Stimulated activated CD4-positive, alpha-beta T cell treated with anti-CD3 and anti-CD28 coated beads, Interleukin-1b, Interleukin-23, amount 100 ng/mL, for 4 hours (primary cell): ENCODE measurements at places on chromosomes 2 and 18.

DNA sequence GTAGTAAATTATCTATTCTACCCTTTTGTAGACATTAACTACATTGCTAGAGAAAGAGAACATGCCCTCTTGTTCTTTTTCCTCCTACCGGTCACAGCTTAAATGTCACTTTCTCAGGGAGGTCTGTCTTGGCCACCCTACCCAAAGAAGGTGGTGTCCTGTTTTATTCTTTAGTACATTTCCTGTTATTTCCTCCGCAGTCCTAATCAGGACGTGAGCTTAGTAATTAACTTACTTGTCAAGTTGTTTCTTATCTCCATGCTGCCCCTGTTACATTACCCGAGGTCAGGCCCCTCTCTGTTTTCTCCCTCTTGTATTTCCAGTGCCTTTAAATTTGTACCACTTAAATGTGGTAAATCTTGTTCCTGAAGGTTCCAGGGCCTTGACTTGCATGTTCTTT is 73.7 kb upstream of the RMDN2 start:
- no peak for DNase-seq

DNA sequence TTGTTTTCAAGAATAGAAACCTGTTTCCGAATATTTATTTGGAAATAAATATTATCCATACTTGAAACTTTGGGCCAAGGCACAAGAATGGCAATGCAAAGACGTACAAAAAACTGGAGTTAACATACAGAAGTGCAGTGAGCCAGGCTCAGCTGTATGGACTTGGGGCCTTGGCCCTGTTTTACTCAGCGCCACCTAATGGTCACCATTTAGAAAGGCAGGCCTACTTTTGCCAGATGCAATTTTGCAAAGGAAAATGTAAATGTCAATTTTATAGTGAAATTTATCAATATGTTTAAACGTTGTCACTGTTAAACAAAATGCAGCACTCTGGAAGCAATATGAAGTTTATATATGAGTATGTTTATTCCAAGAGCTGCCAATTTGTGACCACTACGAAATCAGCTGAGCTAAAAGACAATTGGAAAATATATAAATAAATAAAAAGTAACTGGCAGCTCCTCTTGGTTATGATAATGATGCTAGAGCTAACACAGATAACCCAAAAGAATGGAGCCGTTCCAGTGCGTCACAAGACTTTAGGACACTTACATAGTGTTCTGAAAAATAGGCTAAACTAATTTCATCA is 155.0 kb downstream of the ARHGAP15 start:
- DNase-seq, result peak; percentile 18

DNA sequence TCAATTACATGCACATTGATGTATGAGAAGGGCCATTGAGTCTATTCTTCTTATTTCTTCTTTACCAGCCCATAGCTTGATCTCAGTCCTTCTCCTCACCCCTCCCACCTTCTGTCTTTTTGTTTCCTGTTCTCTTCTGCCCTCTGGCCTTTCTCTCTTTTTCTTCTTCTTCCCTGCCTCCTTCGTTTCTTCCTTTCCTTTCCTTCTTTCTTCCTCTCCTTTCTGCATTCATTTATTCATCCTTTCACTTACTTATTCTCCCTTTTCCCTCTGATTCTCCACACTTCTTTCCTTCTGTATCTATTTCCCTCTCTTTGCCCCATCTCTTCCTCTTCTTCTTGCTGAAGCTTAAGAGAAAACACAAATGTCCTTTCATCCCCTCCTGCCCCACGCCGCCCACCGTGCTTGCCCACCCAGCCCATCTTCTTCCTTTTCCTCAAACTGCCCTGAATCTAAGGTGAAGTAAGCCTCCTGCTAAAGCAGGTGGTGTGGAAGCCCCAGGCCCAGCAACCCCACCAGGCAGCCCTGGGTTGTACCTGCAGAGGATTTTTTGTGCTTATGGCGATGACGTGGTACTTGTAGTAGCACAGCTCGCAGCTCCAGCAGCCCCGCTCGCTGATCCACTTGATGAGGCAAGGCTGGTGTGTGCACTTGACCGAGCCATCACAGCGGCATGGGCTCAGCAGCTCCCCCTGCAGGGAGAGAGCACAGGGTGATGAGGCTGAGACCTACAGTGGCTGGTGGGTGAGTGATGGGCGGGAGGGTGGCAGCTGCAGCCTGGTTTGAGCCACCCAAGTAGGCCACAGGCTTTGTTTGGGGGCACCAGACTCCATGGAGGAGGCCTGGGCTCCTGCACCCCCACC is 89.0 kb downstream of the MARCHF4 start:
- peak; percentile 12 for DNase-seq

GRCh38 chr2:38174646-38175423 is 98.9 kb upstream of the CYP1B1 start:
- DNase-seq, result no peak

- DNase-seq, result no peak
These were observed 89.4 kb upstream of the MAP2 start for GRCh38 chr2:209334188-209335017.

DNA sequence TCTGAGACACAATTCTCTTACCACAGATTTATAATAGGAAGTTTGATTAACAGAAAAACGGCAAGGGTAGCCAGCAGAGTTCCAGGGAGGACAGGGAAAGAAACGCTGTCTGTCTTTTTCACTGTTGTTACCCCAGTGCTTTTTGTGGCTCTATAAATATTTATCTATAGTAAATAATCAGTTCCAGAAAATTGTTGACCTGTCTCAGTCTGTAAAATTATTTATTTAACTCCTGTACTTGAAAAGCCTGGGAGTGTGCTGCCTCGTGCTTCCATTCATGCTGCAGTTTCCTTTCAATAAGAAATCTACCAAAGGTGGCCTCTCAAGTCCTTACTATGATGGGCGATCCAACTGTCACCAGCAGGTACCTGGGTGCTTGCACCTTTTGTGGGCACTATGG is 102.9 kb downstream of the ETAA1 start:
- DNase-seq, result no peak

GRCh38 chr2:11684894-11685460 is 15.0 kb upstream of the NTSR2 start:
- DNase-seq, result no peak

- no peak for DNase-seq
These were observed 138.7 kb downstream of the CERS6 start for GRCh38 chr2:168594778-168595177.

- no peak for DNase-seq
These were observed 134.9 kb upstream of the ZNF236 start for GRCh38 chr18:76687304-76687962.

DNA sequence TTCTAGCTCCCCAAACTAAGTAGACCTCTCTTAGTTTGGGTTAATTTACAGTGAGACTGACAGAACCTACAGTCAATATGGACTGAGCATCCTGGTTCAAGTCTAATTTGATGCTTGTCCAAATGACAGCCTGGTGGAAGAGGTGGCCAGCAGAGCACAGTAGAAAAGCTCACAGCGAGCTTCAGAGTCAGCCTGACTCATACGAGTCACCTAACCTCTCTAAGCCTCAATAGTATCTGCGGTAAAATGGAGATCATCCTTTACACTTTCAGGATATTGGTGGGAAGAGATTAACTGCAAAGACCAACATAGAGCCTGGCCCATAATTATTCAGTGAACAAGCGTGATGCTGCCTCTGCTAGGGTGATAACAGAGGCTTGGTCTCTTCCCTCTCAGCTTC is 54.5 kb downstream of the DOCK10 start:
- no peak for DNase-seq

- no peak for DNase-seq
These were observed 17.3 kb downstream of the PTPN18 start for GRCh38 chr2:130372833-130373807.

DNA sequence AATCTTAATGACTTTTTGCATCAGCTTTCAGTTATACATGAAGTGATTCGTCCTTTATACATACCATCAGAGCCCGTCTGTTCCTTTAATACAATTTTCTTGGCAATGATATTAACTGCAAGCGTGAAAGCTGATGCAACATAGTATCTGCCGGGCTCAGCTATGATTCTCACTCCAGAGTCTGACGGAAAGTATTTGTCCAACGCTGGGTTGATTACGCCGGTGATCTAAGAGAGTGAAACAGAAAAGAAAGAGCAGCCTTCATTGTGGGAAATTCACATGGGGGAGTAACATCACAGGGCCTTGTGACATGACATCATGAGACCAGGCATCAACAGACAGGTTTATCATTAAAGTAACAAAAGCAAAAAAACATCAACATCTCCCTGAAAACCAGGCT is 6.2 kb downstream of the ODC1 start:
- no peak for DNase-seq

GRCh38 chr18:34049511-34049910 is 175.2 kb downstream of the NOL4 start:
- no peak for DNase-seq

DNA sequence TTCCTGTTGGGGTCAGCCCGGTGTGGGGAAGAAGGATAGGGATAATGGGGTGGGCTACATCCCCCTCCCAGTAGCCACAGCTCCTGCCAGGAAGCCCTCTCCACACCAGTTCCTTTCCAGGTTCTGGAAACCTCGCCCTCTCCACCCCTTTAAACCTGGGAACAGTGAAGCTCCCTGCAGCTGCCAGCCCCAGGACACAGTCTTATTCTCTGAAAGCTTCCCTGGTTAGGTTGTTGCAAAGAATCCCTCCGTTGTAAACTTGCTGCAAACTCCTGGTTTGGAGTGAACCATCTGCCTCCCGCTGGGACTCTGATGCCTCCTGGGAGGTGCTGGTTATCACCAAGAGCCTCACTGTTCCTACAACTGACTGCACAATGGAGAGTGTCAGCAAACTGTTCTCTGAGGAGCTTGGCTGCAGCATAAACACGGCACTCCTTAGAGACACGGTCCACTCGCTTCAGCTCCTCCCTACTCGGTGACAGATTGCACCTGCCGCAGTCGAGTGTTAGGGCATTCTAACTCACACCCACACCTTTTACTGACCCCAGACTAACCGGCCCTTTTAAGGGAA is 261.8 kb upstream of the RAB6C start:
- no peak for DNase-seq

- DNase-seq, result no peak
These were observed 56.2 kb upstream of the RMDN2 start for GRCh38 chr2:37868866-37869265.

DNA sequence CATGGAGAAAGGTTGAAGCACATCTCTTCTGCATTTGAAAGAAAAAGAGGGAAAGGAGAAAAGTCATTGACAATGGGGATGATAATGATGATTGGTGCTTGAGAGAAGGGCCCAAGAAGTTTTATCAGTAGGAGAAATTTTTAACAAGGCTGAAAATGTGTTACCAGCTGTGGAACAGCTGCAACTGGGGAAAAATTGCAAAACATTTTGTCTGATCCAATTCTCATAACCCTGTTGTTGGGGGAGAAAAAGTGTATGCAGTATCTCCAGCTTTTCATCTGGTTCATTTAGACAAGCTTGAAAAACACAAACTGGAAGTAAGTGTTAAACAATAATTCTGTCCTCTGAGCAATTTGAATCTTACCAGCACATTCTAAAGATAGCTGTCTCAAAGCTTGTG is 92.7 kb downstream of the CSRNP3 start:
- no peak for DNase-seq

GRCh38 chr2:136247204-136247950 is 129.4 kb upstream of the CXCR4 start:
- no peak for DNase-seq

- DNase-seq, result no peak
These were observed 355.2 kb downstream of the GALNT13 start for GRCh38 chr2:154226931-154227330.

DNA sequence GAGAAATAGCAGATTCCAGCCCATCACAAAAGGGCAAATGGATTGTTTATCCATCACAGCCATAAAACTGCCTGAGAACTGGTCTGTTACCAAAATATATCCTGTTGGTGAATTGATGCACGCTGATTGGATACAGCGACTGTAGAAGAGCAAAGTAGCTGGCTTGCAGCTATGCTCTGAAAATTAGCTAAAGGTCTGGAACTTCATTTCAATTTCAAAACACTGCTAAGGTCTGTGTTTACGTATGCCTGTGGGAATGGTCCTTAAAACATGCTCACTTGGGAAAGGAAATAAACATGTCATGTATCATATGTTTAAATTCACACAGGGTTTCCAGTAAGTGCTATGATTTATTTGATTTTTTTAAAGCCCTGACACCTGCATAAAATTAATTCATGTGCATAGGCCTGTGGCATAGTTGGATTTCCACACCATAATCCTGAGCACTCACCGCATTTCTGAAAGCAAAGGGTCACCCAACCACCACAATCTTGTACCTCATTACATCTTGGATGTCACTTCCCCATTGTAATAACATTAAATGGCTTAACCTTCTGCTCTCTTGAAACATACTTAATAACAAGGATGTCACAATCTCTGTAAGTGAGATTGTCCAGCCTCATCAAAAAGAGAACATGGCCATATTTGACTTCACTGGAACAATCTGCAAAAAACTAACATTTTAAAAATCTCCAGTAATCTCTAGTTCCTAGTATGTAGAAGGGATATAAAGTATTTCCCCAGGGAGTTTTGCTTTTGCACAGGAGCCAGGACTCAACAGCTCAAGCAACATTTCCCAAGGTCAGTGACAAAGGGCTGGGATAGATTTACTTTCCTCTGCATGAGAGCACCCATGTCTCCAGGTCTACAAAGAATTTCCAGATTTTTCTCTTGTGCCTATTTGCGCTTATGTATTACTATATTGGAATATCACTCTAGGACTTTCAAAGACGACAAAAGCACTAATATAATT is 109.8 kb downstream of the FARSB start:
- DNase-seq, result no peak

GRCh38 chr2:239801404-239802184 is 223.5 kb downstream of the NDUFA10 start:
- no peak for DNase-seq

GRCh38 chr2:33436083-33436482 is 40.4 kb upstream of the RASGRP3 start:
- DNase-seq, result no peak

- DNase-seq, result no peak
These were observed 9.1 kb upstream of the MYO5B start for GRCh38 chr18:50203801-50204604.

DNA sequence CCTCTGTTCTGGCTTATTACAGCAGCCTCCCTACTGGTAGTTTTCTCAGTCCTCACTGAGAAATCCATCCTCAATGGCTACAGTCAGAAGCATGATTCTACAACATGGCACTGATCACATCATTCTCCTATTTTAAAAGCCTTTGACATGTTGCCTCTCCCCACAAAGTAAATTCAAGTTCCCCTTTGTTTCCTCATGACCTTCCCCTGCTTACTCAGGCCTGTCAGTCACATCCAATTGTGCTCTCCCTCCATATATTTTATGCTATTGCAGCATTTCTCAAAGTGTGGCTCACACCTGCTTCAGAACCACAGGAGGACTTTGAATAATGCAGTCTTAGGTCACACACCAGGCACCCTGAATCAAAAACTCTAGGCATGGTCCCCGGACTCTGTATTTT is 124.6 kb downstream of the SPOPL start:
- DNase-seq, result no peak

- DNase-seq, result no peak
These were observed 373.4 kb downstream of the LPIN1 start for GRCh38 chr2:12119841-12120240.
